ENCODE measurements at places on chromosomes 1 and 21.

GRCh38 chr1:4375812-4376211 is 278.6 kb upstream of the AJAP1 start:
- no peak for DNase-seq

DNA sequence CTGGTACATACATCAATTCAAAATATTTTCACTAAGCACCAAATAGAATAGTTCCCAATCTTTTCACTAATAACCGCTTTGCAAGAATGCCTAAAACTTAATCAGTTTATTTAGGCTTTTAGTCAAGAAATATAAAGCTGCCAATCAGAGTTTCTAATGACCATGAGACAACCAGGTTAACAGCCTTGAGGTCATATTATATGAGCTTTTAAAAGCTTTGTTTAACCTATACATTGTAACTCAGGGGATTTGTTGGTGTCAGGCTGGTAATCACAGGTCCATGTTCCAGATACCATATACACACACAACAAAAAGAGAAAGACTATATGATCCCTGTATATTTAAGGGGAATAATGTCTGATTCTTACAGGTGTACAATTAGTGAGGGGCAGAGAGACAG is 246.2 kb upstream of the ADGRL2 start:
- DNase-seq, result no peak

GRCh38 chr1:111538343-111539025 is 35.1 kb upstream of the ADORA3 start:
- DNase-seq, result peak; percentile 89

DNA sequence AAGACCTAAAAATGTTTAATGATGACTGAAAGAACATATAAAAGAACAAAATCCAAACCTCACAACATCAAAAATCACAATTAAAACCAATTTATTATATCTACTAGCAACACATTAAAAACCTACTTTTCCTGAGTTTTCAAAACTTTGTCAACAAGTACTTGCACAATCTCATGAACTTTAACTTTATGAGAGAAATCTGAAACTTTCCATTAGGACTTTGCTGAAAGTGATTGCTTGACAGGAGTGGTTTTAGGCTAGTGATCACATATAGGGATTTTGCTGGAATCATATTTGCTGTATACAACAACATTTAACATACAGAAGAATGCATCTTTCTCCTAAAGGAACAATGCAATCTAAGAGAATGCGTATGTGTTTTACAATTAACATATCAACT is 13.2 kb downstream of the HNRNPR start:
- no peak for DNase-seq

DNA sequence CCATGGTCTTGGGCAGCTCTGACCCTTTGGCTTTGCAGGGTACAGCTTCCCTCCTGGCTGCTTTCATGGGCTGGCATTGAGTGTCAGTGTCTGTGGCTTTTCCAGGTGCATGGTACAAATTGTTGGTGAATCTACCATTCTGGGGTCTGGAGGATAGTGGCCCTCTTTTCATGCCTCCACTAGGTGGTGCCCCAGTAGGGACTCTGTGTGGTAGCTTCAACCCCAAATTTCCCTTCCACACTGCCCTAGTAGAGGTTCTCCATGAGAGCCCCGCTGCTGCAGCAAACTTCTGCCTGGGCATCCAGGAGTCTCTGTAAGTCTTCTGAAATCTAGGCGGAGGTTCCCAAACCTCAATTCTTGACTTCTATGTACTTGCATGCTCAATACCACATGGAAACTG is 494.5 kb upstream of the LRRC7 start:
- DNase-seq, result no peak

GRCh38 chr1:1109743-1110142 is 6.1 kb downstream of the C1orf159 start:
- no peak for DNase-seq

GRCh38 chr1:199124351-199124750 is 485.5 kb downstream of the PTPRC start:
- DNase-seq, result peak; percentile 31

DNA sequence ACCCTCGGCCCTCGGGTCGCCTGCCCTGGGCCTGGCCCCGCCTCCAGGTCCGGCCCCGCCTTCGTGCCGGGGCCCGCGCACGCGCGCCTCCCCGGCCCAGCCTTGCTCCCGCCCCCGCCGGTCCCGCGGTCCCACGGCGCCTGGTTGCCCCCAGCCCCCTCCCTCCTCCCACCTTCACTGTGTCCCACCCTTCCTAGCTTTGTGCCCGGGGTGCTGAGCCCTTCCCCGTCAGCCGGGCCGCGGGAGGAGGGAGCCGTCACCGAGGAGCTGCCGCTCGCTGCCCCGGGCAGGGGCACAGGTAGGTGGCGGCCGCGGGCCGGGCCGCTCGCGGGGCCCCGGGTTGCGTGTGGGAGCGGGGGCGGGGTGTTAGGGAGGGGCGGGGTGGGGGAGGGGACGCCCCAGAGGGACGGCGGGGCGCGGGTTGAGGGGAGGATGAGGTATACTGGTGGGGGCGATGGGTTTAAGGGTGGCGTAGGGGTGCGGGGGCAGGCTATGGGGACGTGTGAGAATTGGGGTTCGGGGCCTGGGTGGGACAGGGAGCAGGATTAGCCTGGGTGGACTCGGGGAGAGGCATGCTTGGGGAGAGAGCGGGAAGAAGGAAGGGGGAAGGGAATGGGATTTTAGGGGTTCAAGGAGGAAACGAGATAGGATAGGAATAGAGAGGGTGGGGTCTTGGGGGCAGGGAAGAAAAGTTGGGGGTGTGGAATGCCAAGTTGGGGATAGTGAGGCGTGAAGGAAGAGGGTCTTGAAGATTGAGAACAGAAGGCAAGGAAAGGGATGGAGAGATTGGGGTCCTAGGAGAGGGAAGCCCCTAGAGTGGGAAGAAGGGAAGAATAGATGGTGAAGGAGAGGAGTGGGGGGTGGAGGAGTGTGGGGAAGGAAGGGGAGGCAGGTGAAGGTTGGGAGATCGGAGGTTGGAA is at the start of gene LRRC42:
LRRC42 (plus strand) TSS at position 99 of the 920 bp plus-strand sequence. CDS start 5,650 bp downstream, outside the sequence.
- DNase-seq, result no peak

DNA sequence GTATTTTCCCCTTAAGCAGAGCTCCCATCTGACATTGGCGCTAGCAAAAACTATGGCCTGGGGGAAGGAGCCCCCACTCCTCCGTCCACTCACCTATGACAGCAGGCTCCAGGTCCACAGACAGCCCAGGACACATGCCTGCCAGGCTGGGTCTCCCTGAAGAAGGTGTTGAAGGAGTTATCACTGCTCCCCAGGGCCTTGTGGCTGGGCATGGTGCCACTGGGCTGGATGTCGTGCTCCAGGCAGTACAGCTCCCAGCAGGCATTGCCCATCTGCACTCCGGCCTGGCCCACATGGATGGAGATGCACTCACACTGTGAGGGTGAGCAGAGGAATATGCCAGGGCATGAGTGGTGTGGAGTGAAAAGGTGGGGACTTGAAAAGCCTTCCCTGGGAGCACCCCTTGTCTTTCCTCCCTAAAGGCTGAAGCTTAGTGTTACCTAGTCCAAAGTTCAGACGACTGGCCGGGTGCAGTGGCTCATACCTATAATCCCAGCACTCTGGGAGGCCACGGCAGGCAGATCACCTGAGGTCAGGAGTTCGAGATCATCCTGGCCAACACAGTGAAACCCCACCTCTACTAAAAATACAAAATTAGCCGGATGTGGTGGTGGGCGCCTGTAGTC is 30.0 kb downstream of the RABIF start:
- DNase-seq, result peak; percentile 53

DNA sequence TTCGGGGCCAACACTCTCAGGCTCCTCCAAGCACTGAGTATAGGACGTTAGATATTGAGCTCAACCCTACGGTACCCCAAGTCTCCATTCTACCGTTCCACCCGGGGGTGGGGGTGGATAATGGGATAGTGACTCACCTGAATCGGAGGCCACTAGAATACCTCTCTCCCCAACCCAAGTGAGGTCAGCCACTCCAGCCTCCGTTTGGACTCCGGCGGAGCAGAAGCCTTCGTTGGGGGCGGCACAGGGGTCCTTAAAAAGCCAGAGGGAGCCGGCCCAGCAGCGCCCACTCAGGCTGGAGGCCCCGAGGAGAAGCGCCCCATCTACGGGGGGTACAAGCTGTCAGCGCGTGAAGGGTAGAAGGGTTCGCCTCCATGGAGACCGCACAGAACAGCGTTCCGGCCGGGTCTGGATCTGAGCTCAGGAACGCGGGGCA is 556 bp downstream of the WDR77 start:
- DNase-seq, result no peak

DNA sequence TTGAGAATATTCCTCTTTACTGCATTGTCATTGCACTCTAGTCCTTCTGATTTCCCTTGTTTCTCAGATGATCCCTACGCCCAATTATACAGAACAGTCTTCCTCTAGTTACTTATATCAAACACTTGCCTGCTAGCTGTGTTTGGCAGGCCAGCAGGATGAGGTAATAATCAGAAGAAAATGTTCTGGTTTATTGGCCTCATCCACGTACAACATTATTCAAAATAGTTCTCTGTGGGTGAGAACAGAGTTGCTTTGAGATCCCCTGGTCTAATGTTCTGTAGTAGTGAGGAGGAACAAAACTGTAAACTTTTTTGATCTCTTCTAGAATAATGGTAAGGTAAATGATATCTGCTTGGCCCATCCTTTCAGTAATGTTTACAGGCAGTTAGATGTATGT is 22.3 kb upstream of the C1orf105 start:
- DNase-seq, result peak; percentile 46

- no peak for DNase-seq
Measured at GRCh38 chr1:247210062-247210375, 38.2 kb upstream of the ZNF124 start.

GRCh38 chr21:31576428-31576827 is 83.1 kb upstream of the SOD1 start:
- peak; percentile 44 for DNase-seq

DNA sequence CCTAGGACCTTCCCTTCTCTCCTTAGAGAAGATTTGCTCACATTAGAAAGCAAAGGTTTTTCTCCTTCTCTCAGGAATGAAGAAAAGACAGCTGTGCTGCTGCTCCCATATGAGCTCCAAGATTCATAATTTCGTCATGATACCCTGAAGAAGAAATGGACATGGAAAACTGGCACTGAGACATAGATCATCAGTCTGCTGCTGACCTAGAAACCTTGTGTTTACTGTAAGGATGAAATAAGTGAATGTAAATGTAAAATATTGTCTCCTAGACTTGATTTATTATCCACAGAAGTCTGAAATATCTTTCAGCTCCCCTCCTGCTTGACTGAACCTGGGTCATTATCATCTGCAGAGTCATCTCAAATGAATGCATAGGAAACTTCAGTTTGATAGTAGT is 77.9 kb downstream of the ZC3H11B start:
- no peak for DNase-seq

GRCh38 chr1:207186503-207186902 is 82.5 kb downstream of the C4BPA start:
- DNase-seq, result no peak

DNA sequence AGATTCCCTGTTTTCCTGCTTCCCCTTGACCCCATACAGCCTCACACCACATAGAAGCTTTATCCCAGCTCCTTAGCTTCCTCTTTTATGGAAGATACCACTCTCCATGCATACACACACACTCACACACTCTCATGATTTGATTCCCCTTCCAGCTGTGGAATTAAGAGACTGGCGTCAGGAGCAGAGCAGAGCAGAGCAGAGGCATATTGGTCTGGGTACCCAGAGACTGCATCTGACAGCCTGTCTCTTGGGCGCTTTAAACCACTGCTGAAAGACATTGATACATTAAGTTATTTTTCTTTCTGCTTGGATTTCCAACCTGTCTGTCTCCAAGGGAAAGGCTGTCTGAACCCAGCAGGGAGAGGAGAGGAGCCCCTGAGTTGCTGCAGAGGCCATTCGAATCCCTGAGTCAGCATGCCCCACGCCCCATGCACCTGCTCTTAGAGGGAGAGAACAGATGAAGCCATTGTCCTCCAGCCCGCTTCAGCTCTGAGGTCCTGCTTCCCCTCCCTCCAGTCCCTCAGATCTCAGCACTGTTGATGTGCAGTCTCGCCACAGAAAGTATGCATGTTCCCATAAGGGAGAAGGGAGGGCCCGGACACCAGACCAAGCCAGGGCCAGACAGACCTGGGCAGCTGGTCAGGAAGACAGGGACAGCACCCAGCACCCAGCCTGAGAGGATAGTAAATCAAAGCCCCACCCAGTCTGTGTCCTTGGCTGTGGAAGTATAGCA is 66.7 kb upstream of the GJB5 start:
- DNase-seq, result no peak

- no peak for DNase-seq
Measured at GRCh38 chr1:115677565-115677964, 35.8 kb downstream of the VANGL1 start.

DNA sequence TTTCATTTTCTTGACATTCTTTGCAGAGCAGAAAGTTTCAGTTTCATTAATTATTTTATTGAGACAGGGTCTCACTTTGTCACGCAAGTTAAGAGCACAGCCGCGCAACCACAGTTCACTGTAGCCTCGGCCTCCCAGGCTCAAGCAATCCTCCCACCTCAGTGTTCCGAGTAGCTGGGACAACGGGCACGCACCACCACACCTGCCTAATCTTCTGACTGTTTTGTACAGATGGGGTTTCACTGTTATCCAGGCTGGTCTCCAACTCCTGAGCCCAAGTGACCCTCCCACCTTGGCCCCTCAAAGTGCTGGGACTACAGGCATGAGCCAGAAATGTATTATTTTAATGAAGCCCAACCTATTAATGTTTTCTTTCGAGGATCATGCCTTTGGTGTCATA is 3.0 kb upstream of the SPATC1L start:
- no peak for DNase-seq

GRCh38 chr1:70227439-70227838 is 6.3 kb downstream of the SRSF11 start:
- DNase-seq, result no peak

GRCh38 chr1:204885288-204885711 is 14.6 kb downstream of the NFASC start:
- peak; percentile 41 for DNase-seq

- DNase-seq, result no peak
Measured at GRCh38 chr1:54490361-54491248, 57.4 kb upstream of the ACOT11 start.

DNA sequence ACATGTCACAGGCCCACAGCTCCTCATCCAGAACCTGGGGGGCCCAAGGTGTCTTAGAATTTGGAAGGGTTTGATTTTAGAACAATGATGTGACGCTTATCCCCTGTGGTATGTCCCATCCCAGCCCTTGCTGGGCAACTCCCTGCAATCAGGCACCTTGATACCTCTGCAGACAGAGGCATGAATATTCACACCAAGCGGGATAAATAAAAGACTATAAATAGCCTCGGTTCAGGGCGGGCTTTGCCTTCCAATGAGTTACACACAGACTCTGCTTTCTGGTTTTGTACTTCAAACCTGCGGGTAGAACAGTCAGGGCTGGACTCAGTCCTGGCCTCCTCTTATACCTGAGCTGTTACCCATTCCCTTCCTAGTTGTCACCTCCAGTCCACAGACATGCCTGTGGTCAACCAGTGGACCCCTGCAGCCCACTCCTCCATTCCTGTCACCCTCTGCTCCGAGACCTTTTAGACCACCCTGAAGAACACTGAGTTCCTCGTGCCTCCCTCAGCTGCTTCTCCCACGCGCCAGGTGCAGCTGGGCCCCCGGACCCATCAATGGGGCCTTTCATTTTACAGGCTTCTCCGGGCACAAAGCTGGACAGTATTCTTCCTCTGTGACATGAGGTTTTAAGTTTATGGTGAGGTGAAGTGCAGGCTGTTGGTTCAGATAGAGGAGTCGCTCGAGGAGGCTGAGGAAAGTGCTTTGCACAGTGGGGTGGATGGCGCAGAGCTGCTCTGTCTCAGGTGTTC is 120.1 kb upstream of the TNR start:
- no peak for DNase-seq
